Nephron progenitor cell (in vitro differentiated cells): ENCODE measurements at places on chromosomes 6 and 20.
A peak's percentile ranks its signal among the peaks of the same experiment; 100 is the strongest.

DNA sequence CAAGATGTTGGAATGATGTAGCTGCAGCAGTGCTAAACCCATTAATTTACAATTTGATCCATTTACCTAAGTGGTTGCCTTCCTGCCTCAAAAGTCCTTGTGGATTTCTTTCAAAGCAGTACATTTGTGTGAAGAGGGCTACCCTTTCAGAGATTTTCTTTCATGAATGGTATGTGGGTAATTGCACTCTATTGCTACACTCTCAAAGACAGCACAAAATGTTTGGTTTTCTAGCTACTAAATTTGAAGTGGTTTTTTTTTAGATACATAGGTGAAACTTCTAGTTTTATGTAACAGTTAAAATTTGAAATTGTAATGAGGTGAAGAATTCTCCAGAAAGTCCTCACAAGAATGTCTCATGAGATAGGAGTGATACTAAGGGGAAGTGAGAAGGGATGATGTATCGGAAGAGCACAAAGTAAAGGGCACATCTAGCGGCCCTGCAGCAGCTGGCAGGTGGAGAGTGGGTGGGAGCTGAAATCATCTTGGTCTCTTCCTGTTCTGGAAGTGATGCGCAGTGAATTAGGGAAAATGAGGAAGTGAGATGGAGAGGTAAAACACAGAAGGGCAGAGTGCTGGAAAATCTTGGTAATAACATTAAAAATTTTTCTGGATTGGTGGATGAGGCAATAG is 236.8 kb upstream of the MAN1A1 start:
- no peak for DNase-seq

DNA sequence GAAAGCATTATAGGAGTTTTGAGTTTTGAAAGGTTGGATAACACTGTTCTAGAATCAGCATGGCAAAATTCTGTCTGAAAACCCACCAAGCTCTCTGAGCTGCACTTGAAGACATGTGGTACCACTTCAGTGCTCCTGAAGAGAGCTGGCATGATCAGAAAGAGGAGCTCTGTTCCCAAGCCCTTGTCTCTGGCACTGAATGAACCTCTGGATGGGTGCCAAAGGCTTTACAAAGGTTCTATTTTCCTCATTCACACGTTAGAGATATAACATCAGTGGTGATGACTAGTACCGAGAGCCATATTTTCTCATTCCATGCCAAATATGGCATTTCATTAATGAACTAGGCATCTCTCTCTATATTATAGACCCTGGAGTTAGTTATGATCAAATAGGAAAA is 301.8 kb upstream of the ID4 start:
- no peak for DNase-seq

GRCh38 chr6:157909282-157909664 is 72.4 kb upstream of the SYNJ2 start:
- no peak for DNase-seq

DNA sequence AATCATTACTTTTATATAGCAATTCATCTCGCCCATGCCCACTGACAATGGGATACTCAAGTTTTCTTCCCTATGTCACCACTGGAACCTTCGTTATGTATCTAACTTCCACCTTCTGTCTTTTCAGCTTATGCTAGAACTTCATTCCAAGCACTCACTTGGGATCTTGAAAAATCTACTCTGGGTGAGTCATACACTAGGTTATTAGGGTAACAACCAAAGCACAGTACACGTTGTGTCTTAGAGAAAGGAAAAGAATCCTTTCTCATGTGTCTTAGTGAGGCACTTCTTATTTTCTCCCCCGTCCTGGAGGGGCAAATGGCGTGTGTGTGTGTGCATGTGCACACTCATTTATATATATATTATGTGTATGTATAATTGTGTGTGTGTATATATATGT is 18.3 kb upstream of the FAM162B start:
- DNase-seq = no peak

DNA sequence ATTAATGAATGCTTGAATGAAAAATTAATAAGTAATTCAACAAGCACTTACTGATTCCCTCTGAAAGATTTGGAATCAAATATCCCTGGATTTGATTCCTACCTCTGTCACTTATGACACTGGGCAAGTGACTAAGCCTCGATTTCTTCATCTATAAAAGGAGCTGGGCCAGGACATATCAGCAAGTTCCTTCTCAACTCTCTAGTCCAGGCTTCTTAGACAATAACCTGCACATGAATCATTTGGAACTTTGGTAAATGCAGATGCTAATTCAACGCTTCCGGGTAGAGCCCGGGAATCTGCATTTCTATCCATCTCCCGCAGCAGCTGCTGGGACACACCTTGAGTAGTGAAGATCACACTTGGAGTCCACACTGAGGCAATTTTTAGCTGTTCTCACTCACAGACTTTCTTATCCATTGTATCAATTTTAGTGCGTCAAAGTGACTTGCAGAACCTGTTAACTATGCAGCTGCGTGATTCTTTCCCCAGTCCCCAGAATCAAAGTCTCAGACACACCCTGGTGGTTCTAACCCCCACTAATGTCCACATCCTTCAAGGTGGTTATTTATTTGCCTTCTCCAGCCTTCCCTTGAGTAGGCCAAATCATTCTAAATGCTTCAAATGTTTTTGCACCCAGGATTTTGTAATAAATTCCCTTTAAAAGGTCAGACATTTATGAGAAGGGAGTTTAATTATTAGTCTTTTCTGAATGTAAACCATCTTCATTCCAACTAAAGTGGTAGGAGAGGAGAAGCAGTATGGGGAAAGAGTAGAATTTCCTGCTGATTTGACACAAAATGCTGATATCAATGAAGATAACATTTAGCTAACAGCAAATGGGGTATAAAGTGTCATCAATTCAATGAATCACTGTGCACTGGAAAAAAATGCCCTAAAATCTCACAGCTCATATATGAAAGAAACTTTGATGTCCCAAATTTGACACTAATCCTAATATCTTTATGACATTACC is 26.0 kb upstream of the CCND3 start:
- DNase-seq = no peak

- no peak for DNase-seq
Measured at GRCh38 chr6:43742285-43742684, 27.7 kb upstream of the VEGFA start.

DNA sequence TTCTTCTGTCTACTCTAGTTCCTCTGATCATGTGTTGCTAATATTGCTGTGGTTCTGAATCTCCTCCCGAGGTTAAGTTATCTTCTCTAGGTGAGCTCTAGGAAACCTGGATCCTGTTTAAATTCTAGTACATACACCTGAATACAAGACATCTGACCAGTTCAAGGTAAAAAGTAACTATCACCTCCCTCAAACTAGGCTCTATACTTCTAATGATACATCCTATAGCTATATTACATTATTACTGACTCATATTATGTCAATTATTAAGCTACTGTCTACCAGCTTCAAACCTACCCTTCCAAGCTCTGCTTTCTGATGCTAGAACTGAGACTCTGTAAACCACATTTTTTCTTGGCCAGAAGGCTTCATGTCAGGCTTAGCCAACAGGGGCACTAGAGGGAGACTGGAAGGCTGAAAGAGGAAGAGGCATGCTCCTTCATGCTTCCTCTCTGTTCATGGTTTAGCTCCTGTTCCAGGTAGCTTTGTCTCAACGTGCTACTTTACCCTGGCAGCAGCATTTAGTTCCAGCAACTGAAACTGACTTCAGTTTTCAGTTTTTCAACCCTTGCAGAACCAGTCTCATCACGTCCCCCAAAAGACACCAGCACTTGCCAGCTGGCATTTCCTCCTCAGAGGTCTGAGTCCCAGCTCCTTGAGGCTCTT is 148.4 kb upstream of the TOP1 start:
- DNase-seq = no peak

- no peak for DNase-seq
Measured at GRCh38 chr6:169780571-169781091, 29.2 kb downstream of the ERMARD start.

DNA sequence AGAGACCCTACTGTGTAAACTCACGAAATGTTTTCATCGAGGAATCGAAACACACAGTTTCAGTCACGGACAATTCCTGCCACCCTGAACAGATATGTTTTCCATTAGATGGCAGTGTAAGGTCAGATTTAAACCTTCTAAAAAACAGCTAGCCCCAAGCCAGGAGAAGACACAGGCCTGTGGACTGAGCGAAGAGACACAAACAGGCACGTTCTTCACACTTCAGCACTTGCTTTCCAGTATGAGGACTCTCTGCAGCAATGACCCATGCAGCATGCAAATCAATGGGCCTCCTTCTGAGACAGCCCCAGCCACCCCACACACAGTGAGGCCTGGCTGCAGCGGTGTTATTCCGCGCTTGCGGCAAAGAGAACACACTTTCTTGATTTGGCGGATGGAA is 31.9 kb downstream of the HUS1B start:
- DNase-seq = peak; percentile 35
